ENCODE measurements at places on chromosomes 13 and 19.

DNA sequence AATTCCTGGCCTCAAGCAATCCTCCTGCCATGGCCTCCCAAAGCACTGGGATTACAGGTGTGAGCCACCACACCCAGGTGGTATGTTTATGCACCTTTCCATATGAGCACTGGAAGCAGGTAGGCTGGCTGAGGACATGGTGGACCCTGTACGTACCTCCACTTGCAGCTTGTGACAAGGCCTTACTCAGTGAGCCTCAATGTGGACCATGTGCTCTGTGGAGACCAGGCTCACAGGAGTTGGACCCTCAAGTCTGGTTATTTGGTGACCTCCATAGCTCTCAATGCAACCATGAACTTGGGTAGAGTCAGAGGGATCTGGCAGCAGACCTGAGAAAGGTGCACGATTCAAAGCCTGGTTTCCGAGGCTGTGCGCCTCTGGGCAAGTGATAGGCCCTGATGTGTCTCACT, 5.5 kb downstream of the ACP4 start:
- no peak for DNase-seq

DNA sequence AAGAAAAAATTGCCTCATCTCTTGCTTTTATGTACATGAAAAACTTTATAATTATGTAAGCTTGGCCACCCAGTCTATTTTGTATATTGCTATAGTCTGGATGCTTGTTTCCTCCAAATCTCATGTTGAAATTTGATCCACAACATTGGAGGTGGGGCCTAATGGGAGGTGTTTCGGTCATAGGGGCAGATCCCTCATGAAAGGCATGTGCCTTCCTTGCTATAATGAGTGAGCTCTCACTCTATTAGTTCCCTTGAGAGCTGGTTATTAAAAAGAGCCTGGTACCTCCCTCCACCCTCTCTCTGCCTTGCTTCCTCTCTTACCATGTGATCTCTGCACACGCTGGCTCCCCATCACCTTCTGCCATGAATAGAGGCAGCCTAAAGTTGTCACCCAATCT, 1005.1 kb downstream of the PCDH9 start:
- no peak for DNase-seq

GRCh38 chr13:35093356-35093755, 151.3 kb downstream of the NBEA start:
- no peak for DNase-seq

- no peak for DNase-seq
Measured at GRCh38 chr13:41075034-41075433, 13.7 kb downstream of the WBP4 start.

GRCh38 chr13:42377640-42378382, 105.9 kb downstream of the AKAP11 start:
- DNase-seq: peak; percentile 27

Measured in stimulated activated effector memory CD8-positive, alpha-beta T cell treated with anti-CD3 and anti-CD28 coated beads, Interleukin-12 subunit alpha, Interleukin-12 subunit beta, amount 100 ng/mL, for 72 hours (primary cell).